ENCODE measurements at places on chromosomes 12 and 14.
A peak's percentile ranks its signal among the peaks of the same experiment; 100 is the strongest.

- no peak overlapping the region for H3K27ac ChIP-seq
- no peak overlapping the region for H3K4me3 ChIP-seq
- no peaks in the 10 kb centered on the region for H3K27me3 ChIP-seq
- H3K4me1 ChIP-seq = peaks cover 12% of the 10 kb centered on the region
- peaks cover 7% of the 10 kb centered on the region for H3K36me3 ChIP-seq
These were observed 200.3 kb upstream of the PLEKHG7 start for GRCh38 chr12:92502417-92503028.

DNA sequence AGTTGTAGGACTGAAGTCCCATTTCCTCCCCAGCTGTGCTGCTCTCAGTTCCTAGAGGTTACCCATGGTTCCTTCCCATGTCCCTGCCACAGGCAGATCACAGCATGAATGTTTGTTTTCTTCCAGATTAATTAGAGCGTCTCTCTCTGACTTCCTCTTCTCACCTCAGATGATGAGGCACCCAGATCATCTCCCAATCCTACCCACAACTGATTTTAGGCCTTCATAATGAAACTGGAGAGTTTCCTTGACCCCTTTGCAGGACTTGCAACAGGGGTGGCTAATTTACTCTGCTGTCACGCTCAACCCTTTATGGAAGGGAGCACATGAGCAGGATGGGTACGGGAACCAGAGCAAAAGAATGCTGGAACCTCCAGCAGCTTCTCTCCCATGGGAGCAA, 32.1 kb upstream of the TXNRD1 start:
- no peaks in the 10 kb centered on the region for H3K27me3 ChIP-seq
- peaks cover 39% of the 10 kb centered on the region for H3K4me1 ChIP-seq
- DNase-seq = no peak
- no peak overlapping the region for H3K27ac ChIP-seq
- H3K4me3 ChIP-seq = no peak overlapping the region

DNA sequence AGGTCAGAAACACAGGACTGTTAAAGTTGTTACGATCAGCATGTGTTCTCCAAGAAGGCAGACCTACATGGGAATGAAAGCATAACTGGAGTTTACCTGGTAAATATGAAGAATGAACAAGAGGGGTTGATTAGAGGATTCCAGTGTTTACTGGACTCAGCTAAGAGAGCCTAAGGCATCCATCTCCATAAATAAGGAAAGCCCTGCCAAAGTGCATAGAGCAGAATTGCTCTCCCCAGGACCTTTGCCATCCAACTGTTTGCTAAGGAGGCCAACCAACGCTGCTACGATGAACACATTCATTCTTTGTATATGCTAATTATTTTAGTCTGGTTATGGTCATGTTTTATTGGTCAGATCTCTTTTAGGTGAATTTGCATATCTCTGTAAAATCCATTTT, 17.1 kb upstream of the PAWR start:
- H3K4me1 ChIP-seq = peaks cover 5% of the 10 kb centered on the region
- no peak overlapping the region for H3K4me3 ChIP-seq
- H3K36me3 ChIP-seq = no peaks in the 10 kb centered on the region
- DNase-seq = no peak

DNA sequence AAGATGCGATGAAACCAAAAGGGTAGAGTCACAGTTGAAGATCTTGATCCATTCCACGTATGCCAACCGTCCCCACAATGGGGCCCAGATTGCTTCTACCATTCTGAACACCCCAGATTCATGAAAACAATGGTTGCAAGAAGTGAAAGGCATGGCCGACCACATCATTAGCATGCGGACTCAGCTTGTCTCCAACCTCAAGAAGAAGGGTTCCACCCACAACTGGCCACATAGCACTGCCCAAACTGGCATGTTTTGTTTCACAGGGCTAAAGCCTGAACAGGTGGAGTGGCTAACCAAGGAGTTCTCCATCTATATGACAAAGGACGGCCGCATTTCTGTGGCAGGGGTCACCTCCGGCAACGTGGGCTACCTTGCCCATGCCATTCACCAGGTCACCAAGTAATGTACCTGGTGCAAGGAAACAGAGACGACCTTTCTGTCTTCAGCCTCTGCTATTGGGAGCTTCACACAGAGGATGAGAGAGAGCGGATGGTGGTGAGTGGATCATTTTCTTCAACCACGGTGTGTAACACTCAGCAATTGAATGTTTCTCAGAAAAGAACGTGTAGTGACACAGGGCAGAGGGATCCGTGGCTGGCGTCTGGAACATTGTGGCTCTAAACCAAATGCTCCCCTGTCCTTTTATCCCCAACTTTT, 26.8 kb upstream of the CLEC2D start:
- no peaks in the 10 kb centered on the region for H3K4me1 ChIP-seq
- no peak overlapping the region for H3K4me3 ChIP-seq
- H3K27me3 ChIP-seq = no peaks in the 10 kb centered on the region
- no peak overlapping the region for H3K27ac ChIP-seq

- no peaks in the 10 kb centered on the region for H3K4me1 ChIP-seq
- H3K4me3 ChIP-seq = no peak overlapping the region
- H3K27me3 ChIP-seq = no peaks in the 10 kb centered on the region
- no peak for DNase-seq
- no peak overlapping the region for H3K27ac ChIP-seq
- H3K36me3 ChIP-seq = peaks cover 6% of the 10 kb centered on the region
These were observed 449.7 kb downstream of the BTG1 start for GRCh38 chr12:91695964-91696363.

DNA sequence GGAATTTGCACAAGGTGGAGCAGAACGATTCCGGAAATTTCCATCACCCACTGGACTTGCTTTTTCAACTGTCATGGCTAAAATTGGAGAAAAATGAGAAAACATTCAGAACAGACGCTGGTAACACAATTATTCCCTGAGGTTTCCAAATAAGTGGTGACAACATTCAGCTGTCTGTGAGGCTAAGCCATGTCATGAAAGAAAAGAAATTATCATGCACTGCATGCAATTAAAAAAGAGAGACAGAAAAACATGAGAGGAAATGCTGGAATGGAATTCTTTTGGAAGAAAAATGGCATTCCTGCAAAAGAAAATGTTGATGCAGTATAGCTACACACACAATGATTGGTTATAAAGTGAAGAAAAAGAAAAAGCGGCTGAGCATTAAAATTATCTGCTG, 87.3 kb downstream of the C2CD5 start:
- peaks cover 13% of the 10 kb centered on the region for H3K36me3 ChIP-seq
- no peak for DNase-seq
- H3K4me1 ChIP-seq = no peaks in the 10 kb centered on the region
- H3K4me3 ChIP-seq = no peak overlapping the region

- no peak overlapping the region for H3K27ac ChIP-seq
- no peak overlapping the region for H3K4me3 ChIP-seq
- H3K36me3 ChIP-seq = no peaks in the 10 kb centered on the region
- peaks cover 5% of the 10 kb centered on the region for H3K4me1 ChIP-seq
- H3K27me3 ChIP-seq = no peaks in the 10 kb centered on the region
- DNase-seq = no peak
These were observed 217.4 kb downstream of the CRADD start for GRCh38 chr12:93894391-93895088.

GRCh38 chr12:120529641-120530417, 871 bp upstream of the COQ5 start:
- H3K36me3 ChIP-seq = peaks cover 12% of the 10 kb centered on the region
- H3K4me3 ChIP-seq = peak overlapping the region; percentile 79
- H3K27me3 ChIP-seq = no peaks in the 10 kb centered on the region
- H3K27ac ChIP-seq = peak overlapping the region; percentile 96
- peak; percentile 61 for DNase-seq

DNA sequence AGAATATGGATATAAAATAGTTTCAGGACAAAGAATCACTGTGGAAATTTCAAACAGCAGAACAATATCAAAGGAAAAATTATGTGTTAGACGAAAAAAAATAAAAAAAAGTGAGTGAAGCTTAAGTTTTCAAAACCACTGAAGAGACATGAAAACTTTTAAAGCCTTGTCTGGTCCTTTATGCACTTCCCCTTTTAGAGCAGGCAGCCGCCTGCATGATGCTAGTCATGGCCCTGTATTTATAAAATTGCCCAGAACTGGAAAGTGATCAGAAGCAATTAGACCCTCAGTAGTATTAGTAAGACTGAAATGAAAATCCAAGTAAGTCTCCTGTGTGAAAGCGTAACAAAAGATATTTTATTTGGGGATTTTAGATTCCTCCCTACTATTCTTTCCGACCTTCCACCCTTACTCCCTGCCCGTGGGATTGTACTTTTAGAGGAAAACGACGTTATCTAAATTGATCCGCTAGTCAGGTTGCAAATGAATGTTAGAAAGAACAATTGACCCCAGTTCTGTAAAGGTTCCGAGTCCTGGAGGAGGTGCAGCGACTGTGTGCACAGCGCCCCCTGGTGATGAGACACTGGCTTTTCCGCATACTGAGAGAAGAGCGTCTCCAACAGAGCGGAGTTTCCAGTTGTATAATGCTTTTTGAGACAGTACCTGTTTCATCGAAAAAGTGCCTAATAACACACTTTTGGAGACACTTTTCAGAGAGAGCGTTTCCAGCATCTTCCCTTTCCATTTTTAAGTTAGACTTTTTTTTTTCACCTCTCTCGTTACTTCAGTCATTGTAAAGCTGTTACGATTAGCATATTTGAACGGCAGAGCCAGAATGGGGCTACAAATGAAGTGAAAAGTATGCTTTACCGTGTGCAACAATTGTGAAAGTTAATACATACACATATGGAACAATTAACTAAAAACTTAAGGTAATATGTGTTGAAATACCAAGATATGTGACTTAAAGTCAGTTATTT, 12.4 kb downstream of the MGST1 start:
- DNase-seq = peak; percentile 66
- H3K36me3 ChIP-seq = peaks cover 100% of the 10 kb centered on the region
- peaks cover 38% of the 10 kb centered on the region for H3K4me1 ChIP-seq
- no peaks in the 10 kb centered on the region for H3K27me3 ChIP-seq
- H3K4me3 ChIP-seq = no peak overlapping the region
